ENCODE measurements at places on chromosomes 12 and 14.

GRCh38 chr12:69331519-69331908 is 16.7 kb upstream of the LYZ start:
- DNase-seq: no peak

- no peak for DNase-seq
Measured at GRCh38 chr12:130074661-130075406, 87.4 kb upstream of the FZD10 start.

DNA sequence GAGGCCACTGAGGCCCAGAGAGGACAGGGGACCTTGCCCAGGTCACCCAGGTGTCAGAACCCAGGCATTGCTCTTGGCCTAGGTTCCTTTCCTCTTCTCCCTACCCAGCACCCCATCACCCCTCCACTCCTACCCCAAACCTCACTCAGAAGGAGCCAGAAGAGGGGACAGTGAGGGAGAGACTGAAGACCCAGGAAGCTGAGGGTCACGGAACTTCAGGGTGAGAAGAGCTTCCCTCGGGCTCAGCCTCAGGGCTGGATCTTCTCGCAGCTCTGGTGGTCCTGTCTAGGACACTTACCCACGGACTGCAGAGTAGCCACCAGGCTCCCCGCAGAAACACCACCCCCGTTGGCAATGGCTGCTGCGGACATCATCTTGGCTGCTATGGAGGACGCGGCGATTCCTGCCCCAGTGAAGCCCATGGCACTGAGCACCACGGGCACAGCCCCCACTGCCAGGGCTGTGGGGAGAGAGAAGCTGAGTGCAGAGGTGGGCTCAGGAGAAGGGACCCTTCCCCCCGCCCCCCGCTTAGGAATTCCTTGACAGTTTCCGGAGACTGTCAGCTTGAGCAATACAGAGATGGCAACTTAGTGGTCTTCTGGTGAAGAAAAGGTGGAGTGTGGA is 1.1 kb downstream of the IFI27L2 start:
- no peak for DNase-seq

GRCh38 chr14:24314377-24315193 is 3.3 kb downstream of the LTB4R start:
- DNase-seq: no peak

All from T-helper 1 cell (primary cell).